Right renal cortex interstitium (tissue), 3 donors: ENCODE measurements at places on chromosomes 7 and 10. TPM values are rescaled to one million over a fixed set of nuclear protein-coding genes. Genes with fewer than 3 reads are reported as not detected.

GRCh38 chr7:93717217-93717900 is 142.8 kb upstream of the CALCR start:
- no peak for DNase-seq

DNA sequence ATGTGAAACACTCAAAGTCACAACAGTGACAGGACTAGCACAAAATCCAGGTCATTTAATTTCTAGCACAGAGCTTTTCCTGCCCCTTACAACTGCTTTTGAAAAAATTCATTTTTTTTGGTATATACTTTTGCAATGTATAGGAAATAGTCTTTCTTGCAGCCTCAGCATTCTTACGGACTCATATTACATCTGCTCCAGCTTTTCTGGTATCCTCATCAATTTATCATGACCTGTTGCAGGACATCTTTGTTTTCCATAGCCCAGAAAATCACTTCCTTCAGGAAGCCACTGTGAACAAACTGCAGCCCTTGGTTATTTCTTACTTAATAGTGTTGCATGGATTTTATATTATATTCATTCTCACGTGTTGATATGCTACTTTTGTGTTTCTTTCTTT is 347.9 kb upstream of the MTPN start:
- DNase-seq = no peak

- DNase-seq = no peak
These were observed 7.6 kb upstream of the CD36 start for GRCh38 chr7:80630608-80631405.

GRCh38 chr7:54992871-54993475 is 25.8 kb upstream of the EGFR start:
- no peak for DNase-seq

GRCh38 chr10:3249307-3249889 is 76.8 kb upstream of the PITRM1 start:
- DNase-seq = no peak

The NKX2-3 gene
- not detected for polyA plus RNA-seq

DNA sequence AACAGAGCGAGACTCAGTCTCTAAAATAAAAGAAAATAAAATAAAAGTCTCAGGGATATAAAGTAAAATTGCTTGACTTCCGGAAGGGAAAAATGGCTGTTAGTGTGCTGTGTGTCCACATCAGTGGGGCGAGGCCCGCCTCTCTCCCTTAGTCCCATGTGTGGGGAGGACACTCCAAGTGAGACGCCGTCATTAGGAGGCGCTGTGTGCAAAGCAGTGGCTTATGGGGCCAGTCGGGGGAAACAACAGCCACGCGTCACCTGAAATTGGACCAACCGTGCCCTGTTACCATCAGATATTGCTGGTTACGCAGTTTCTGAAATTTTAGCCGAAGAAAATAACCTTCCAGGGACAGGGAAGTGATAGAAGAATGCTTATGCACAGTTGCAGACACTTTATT is 15.8 kb downstream of the SFXN4 start:
- DNase-seq = no peak

The HKDC1 gene
- polyA plus RNA-seq = 16.7 TPM
